HL-60 (cell line): ENCODE measurements at places on chromosomes 5 and 9.

DNA sequence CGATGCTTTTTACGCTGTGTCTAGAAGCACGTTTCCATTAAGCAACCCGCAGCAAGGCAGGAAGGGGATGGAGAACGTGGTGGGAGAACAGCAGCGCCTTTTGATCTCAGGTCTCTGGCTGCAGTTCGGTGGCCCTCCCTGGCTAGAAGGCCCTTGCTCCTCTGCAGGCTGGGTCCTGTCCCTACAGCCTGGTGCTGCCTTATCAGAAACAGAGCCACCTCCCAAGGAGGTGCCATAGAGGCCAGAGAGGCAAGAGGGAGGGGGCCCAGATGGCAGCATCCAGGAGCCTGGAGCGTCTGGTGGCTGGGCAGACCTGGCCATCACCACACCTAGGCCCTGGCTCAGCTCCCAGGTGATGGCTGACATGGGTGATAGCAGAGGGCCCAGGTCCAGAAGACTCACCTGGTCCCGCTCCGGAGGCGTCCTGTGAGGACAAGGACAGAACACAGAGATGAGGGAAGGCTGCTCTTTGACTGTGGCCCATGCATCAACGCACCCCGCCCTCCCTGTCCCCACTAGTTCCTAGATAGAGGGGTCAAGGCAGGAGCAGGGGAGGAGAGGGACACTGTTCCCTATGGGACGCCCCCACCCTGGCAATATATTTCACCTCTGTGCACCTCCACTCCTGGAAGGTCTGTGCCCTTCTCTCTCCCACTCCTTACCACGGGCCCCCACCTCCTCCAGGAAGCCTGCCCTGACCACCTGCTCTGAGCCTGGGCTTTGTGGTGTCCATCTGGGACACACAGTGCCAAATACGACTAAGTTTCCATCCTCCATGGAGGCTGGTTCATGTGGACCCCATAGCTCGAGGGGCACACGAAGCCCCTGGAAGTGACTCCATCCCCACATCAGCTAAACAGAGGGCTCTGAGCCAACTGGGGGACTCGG is 41.6 kb upstream of the SARDH start:
- no peak for DNase-seq

GRCh38 chr5:133924221-133924920 is 44.1 kb downstream of the C5orf15 start:
- no peak for DNase-seq

DNA sequence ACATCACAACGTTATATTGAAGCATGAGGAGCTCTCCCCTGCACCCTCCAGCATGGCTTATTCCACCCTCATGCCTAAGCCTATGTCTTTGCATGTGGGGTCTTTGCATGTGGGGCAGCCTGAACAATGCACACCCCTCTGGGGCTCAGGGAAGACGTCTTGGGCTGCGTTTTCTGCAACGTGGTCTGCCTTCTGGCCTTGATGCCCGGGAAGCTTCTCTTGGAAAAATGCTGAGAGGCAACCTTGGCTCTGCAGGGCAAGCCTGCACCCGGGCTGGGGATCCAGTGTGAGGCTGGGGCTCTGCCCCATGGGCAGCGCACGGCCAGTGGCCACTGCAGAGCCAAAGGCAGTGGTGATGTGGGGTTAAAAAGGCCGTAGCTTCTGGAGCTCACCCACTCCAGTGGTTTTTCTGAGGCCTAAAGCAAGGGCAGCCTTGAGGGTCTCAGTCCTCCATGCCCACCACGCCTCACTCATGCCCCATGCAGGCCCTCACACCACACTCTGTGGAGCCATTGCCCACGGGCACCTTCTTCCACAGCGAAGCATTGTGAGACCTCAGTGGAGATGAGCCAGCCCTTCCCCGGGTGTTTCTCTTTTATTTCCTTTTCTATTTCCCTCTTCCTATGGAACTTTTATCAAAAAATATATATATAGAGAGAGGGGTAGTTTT is 112.2 kb downstream of the MRPL36 start:
- no peak for DNase-seq

DNA sequence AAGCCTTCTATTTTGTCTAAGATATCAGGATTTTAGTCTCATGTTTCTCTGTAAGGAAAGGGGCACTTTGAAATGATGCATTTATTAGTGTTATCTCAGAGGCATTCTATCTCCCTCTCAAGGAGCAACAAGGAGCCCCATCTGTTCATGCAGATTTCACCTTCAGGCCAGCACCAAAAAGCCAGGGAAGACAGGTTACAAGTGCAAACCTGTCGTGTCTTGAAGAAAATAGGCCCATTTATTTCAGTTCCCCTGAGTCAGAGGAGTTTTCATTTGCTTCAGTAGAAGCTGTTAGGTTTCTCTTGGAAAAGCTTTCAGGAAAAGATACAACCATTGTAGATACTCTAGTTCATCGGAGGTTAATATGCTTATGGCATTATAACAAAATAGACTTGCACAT is 97.2 kb downstream of the SPOCK1 start:
- no peak for DNase-seq

DNA sequence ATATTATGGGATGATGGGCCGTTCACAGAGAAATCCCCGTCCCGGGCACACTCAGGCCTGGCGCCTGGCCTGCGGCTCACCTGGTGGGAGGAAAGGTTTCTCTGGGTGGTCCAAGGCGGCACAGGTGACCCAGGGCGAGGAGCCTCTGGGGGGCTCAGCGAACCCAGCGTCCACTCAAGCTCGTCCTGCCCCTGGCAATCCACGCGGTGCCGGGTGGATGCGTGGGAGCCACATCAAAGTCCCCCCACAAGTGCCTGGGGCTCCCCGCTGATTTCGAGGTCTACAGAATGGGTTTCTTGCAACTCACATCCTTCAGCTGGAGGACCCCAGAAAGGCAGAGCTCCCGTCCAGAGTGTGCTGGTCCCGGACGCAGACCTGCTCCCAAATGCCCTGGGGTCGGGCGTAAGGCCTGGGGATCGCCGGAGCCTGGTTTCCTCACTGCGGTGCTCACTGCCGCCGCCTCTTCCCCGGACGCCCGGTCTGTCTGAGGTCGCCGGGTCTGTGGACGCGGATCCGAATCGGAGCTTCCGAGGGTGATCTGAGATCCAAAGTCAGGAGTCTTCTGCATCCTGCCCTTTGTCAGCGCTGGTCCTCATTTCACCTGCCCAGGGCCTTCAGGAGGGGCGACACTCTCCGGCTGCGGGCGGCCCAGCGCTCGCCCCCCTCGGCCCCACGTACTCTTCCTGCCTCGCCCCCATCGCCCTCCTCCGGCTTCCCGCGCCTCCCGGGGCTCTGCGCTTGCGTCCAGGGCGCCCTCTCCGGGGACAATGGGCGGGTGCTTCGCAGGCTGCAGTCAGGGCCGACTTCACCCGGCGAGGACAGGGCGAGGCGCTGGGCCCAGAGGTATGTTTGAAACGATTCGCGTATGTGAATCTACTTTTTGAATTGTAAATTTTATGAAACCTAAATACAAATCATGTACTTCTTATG is 20.0 kb upstream of the RUFY1 start:
- no peak for DNase-seq

DNA sequence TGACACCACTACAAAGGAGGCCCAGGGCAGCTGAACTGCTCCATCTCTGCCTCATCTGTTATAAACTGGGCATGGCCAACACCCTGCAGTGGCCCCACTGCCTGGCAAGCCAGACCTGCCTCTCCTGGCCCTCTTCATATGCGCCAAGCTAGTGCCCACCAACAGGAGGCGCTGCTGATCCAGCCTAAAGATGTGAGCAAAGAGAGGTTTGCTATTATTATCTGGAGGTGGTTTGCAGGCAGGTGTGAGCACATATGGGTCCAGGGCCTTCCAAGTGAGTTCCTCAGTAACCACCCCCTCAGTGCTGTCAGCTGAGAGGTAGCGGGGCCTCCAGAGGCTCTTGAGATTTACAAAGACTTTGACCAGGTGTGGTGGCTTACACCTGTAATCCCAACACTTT is 232.2 kb downstream of the SYK start:
- peak; percentile 42 for DNase-seq

GRCh38 chr5:169347786-169348185 is 46.8 kb upstream of the SLIT3 start:
- no peak for DNase-seq

DNA sequence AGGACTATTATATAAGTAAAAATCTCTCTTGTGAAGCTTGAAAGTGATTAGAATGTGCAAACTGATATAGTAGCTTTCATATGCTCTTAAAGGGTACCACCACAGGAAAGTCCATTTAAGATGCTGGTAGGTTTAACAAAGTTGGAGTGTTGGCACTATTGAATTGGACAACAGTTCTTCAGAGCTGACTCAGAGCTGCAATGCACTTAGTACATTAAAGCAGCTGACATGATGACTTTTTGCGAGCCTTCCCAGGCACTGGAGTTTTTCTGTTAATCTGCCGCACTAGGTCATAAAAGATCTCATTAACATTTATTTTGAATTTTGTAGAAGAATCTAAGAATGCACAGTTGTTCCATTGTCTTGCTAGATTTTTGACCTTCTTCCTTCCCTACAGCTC is 243.8 kb downstream of the ADAMTSL1 start:
- DNase-seq: no peak

- no peak for DNase-seq
These were observed 64.6 kb downstream of the GHR start for GRCh38 chr5:42487821-42488220.

DNA sequence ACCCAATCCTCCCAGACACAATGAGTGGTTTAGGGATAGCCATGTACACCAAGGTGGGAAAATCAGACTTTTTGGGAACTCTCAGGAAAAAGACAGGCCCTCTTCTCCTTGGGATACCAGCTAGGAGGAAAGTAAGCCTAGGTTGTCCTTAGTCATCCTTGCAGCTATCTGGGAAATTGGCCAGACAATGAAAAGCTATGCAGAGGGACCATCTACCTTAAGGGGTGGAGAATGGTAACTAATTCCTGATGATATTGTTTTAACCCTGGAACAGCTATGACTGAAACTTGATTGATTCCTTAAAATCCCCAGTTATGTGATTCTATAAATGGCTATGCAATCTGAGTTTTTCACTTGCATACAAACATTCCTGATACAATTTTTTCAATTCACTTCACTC is 88.9 kb upstream of the BNC2 start:
- no peak for DNase-seq

DNA sequence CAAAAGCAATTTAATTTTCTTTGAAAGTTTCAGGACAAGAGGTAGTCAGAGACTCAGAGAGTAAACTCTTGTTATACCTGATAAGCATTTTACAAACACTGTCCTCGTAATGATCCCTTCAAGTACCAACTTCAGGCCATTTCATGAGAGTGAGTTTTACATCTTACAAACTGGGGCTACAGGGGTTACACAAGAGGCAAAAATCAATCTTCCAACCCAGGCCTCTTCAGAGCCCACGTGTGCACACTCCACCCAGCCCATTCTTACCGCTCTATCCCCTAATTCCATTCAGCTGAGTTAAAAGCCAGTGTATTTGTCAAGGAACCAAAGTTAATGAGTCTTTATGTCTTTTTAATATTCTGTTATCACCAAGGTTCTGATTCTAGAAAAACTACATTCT is 46.5 kb downstream of the PSMB7 start:
- DNase-seq: no peak

DNA sequence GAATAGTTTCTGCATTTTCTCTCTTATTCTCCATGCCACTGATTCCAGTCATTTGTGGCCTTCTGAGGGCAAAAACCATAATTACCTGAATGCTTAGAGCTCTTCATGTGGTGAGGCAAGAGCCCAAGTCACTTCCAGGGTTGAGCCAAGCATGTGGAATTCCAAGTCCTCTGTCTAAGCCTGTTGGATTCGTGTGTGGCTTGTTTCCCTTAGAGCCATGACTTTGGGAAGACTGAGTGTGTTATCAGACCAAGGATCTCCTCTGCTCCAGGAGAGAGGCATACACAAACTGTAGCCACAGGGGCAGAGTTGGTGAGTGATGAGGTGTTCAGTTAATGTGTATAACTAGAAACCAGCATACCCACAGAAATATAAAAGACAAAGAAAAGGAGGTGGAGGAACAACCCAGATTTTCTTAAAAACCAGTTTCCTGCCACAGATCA is 27.1 kb downstream of the SLC22A5 start:
- DNase-seq: no peak
